ENCODE measurements at places on chromosomes 1 and 21.

DNA sequence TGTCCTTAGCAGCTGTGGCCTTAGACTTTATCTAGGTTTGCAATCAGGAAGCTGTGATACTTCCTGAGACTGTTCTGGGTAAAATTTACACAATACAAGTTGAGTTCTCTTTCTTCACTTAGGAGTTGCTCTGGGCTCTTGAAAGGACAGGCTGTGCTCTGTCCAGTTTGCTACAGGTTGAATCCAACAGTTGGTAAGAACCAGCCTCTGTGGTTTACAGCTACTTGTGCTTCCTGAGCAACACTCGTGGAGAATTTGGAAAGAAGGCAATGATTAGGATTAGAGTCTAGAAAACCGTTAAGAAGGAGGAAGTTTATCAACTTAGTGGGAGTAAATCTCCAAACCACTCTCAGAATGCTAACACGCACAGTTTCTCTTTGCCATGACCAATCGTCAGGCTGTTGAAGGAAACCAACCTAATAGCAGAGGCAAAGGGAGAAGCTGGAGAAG lies 26.8 kb downstream of the GFI1 start:
- DNase-seq: peak; percentile 5

GRCh38 chr1:20735581-20736111 lies 3.1 kb upstream of the SH2D5 start:
- DNase-seq: no peak

DNA sequence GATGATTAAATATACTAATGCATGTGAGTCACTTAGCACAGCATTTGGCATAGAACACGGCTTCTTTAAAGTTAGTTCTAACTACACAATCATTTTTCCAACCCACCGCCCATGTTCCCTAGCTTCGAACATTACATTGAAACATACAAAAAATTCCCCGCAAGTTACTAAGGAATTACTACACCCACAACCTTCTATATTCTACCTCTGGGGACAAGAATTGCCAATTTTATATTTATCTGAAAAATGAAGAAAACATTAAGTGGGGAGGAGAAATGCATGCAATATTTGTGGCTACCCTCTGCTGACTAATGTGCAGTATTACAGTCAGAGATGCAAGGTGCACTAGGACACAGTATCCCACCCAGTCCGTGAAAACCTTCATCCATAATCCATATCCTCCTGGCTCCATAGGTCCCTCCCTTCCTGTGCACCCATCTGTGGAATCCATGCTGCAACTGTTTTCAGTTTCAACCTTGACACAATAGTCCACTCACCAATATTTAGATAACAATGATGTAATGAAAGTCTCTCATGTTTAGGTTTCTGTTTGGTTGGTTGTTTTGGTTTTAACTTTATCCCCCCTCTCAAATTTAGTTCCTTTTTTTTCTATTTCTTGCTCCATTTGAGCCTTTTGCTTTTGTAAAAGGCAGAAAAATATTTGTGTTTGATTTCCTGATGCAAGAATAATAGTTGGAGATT lies 31.6 kb downstream of the RGS5 start:
- DNase-seq: no peak

GRCh38 chr1:235018161-235018560 lies 110.5 kb downstream of the TOMM20 start:
- no peak for DNase-seq

- no peak for DNase-seq
Measured at GRCh38 chr1:29958271-29958670, 721.9 kb downstream of the PTPRU start.

GRCh38 chr1:153936011-153936802 lies 10.3 kb downstream of the DENND4B start:
- no peak for DNase-seq

DNA sequence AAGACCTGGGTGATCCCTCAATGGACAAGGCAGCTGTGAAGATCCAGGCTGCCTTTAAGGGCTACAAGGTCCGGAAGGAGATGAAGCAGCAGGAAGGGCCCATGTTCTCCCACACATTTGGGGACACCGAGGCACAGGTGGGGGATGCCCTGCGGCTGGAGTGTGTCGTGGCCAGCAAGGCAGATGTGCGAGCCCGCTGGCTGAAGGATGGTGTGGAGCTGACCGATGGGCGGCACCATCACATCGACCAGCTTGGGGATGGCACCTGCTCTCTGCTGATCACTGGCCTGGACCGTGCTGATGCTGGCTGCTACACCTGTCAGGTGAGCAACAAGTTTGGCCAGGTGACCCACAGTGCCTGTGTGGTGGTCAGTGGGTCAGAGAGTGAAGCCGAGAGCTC lies 85.2 kb downstream of the TRIM11 start:
- DNase-seq: no peak

DNA sequence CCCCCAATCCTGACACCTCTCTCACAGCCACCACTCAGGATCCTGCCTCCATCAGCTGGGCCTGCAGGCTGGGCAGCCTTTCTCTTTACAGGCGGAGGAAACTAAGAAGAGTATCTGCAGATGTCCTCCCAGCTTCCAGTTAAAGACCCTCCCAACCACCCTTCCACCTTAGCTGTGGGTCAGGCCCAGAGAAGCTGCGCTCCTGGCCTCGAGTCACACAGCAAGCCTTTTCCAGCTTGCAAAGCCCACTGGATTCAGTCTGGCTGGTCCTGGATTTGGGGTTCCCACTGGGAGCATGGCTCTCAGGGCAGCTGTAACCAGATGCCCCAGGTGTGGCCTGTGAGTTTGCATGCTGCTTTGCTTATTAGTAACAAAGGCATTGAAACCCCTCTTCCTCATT lies 19.9 kb downstream of the KCNQ4 start:
- no peak for DNase-seq

GRCh38 chr21:42674351-42674940 lies 21.0 kb downstream of the PDE9A start:
- peak; percentile 83 for DNase-seq

- peak; percentile 38 for DNase-seq
Measured at GRCh38 chr1:56468518-56468917, 110.8 kb downstream of the PLPP3 start.

DNA sequence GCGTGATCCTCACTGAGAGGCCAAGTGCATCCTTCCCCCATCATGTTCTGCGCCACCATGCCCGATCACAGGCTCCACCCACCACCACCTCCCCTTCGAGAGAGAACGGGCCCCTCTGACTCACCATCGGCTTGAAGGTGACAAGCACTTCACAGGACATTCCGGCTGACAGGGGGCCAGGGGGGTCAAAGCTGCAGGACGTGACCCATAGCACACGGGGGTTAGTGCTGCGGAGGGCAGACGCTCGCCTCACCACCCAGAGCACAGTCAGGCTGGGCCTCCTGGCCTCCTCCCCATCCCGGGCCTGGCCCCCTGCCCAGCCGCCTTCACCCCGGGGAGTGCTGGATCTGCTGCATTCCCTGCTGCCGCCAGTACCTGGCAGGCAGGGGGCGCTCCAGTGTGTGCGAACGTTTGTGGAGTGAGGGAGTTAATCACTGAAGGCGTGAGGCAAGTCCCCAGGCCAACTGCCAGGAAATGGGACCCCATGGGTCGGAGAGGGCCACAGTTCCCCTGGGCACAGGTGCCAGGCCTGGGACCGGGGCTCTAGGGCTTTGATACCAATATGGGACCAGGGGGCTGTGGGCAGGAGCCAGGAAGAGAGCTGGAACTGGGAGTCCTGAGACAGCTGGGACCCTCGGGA lies 40.9 kb upstream of the TMEM52 start:
- DNase-seq: peak; percentile 84

GRCh38 chr1:188169971-188170370 lies 1341.2 kb downstream of the PLA2G4A start:
- no peak for DNase-seq

GRCh38 chr1:35243691-35244090 lies 24.8 kb upstream of the ZMYM4 start:
- no peak for DNase-seq

DNA sequence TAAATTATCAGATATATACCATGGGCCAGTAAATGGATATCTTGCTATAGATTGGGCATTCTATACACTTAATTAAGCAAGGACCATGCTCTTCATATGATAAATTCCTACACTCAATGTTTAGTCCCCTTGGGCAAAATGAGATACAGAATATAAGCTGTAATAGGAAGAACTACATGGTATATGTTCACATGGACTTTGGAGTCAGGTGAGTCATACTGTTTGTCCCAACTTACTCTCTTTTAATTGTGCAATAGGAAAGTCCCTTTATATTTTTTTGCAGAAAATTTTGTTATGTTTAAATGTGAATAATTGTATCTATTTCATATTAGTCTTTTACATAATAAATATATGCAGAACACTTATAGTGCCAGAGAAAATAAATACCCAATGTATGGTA lies 820.2 kb upstream of the ADAMTS5 start:
- no peak for DNase-seq

DNA sequence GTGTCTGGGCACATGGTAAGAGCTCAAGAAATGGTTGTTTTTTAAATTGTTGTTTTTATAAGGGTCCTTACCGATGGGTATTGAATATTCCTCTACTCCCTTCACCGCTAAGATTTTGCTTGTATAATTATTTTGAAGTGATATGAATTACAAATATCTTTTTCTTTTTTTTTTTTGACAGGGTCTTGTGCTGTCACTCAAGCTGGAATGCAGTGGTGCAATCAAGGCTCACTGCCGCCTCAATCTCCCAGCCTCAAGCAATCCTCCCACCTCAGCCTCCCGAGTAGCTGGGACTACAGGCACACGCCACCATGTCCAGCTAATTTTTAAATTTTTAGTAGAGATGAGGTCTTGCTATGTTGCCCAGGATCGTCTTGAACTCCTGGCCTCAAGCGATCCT lies 27.1 kb upstream of the RAB3GAP2 start:
- DNase-seq: no peak

DNA sequence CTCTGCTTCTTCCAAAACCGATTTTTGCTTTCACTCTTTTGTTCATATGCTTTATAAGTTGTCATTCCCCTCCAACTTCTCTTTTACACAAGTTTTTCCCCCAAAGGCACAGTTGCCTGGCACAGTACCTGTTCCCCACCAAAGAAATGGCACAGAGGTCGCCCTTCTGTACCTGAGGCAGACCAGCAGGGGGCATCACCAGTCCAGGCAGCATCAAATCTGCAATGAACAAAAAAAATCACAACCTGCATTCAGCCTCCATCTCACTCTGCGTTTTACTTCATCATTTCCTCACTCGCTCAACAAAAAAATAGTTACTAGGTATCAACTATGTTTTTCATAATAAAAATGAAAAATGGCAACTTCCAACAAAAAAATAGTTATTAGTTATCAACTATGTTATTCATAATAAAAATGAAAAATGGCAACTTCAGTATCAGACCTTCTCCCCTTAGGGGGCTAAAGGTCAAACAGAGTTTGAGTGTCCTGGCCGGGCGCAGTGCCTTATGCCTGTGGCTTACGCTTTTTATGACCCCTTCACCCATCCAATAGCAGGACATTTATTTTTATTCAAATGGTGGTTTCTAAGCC lies 4.1 kb downstream of the EIF2D start:
- no peak for DNase-seq

DNA sequence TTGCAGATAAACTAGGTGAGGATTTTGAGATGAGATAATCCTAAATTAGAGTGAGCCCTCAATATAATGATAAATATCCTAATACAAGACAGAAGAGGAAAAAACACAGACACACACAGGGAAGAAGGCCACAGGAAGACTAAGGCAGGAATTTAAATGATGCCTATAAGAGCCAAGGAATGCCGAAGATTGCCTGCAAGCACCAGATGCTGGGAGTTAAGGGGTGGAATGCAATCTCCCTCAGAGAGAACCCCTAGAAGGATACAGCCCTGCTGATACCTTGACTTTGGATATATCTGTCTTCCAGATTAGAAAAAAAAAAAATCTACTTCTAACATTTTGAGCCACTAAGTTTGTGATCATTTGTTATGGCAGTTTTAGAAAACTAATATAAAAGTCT lies 299.7 kb upstream of the PRMT6 start:
- no peak for DNase-seq

DNA sequence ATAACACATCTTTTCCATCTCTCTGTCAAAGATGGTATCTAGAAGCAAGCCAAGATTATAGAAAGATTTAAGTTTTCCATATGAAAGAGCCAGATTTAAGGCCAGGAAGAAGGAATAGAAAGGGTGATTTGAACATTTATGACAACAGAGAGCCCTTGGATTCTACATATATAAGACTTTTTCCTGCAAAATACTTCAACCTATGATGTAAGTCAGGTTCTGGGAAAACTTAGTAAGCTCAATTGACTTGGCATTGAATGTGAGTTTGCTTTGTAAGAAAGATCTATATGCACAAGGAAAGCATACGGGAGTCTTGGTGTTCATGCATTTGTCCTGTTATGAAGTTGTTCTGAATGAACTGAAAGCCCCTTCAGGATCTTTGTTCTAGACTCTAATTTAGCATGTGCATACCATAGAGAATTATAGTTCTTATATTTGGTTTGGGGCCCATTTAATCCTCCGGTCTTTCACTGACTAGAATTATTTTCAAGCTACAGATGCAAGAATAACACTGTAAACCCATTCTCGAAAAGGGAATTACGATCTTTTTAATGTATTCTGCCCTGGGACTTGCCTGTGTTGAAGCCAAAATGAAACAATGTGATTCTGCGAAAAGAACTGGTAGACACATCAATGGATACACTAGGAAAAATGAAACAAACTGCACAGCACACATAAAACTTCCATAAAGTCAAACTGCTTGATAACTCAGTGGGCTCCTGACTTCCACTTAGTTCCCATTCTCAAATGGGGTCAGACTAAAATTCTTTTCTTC lies 152.8 kb downstream of the DISP1 start:
- no peak for DNase-seq

DNA sequence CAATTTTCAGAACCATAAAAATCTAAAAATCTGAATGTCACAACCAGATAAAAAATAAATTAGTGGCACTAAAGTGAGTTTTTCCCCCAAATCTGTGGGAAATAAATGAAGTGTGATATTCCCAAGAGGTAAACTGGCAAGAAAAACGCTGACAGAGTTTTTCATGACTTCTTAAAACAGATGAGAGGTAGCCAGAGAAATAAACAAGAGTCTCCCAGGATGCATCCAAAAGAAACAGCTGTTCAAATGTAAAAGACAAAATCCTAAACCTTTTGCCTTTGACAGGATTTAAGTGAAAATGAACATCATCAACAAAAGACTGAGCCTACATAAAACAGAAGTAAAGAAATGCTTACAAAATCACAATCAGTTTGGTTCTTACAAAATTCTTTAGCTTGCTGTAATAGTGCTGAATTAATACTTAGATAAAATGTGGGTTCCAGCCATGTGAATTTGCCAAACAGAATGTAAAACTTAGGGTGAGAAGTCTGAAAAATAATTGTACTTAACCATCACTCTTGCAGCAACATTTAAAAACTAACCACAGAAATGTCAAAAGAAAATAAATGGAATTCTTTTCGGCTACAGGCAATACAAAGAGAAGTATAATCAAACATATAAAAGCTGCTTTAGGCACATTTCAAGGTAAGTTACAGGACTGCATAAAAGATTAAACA lies 133.6 kb downstream of the EIF4G3 start:
- peak; percentile 69 for DNase-seq

DNA sequence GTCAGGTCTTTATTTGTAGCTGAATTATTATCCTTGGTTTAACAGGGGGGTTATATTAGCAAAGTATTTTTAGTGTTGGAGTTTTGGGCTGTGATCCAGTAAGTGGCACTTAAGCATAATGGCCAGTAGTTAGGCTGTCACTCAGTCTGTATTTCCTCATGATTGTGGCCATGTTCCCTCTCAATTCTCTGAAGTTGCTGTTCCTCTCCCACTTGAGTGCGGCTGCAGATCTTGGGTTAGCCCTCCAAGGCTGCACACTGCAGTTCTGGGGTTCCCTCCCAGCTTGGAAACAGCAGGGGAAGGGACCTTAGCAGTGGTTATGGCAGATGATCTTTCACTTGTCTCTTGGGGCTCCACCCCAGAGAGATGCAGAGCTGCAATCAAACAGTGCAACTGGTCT lies 23.2 kb upstream of the DENND1B start:
- DNase-seq: no peak

All from lung (tissue), 17 donors.